ENCODE measurements at places on chromosomes 7 and 10.

DNA sequence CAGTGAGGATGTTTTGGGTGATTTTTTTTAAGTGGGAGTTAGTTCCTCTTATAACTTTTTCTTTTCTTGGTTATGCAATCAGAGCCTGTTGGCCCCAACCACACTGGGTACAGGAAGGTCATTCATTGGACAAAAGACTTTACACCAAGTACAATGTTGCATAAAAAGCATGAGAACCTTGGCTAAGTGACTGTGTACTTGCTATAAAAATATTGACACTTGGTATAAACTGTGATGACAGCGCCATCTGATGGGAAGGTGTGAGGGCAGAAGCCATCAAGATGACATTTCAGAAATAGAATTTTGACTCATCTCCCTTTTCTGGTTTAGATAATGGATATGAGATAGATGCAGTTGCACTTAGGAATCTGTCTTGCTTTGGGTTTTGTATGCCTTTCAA lies 126.4 kb upstream of the CCDC6 start:
- no peak for DNase-seq

DNA sequence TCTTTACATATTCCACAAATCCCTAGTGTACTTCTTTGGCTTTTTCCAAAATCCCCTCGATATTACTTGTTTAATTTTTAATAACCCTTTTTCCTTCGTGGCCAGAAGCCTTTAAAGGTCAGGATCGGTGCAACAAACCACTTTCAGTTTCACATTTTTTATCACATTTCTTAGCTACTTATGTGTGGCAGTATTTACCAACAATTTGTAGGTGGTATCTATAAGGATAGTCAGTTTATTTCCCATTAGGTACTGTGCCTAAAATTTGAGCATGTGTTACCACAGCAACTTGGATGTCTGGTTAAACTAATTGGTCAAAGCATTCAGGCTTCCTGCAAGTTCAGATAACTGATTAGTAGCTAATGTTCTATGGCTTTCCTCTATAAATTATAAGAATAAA lies 104.9 kb downstream of the CDK14 start:
- DNase-seq = no peak

- DNase-seq = no peak
Observed at GRCh38 chr7:116525298-116525912, 569 bp downstream of the CAV1 start.

GRCh38 chr7:146960773-146961391 lies 844.3 kb downstream of the CNTNAP2 start:
- no peak for DNase-seq

DNA sequence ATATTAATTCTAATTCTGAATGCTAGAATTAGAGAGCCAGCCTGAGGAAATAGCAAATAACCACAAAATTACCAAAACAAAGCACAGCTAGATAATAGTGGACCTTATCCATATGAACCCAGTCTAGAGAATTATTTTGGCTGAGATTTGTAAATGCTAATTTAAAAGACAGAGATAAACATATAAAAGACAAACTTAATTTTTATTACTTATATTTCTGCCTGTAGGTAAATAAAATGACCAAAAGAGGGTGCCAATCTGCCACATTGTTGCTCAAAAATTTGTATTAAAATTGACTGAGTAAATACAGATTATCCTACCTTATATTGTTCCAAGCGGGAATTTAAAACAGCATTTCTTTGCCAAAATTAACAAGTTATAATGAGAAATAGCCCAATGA lies 20.2 kb downstream of the RTKN2 start:
- DNase-seq = no peak

- DNase-seq = no peak
Observed at GRCh38 chr10:123287594-123288247, 133.5 kb downstream of the BUB3 start.

DNA sequence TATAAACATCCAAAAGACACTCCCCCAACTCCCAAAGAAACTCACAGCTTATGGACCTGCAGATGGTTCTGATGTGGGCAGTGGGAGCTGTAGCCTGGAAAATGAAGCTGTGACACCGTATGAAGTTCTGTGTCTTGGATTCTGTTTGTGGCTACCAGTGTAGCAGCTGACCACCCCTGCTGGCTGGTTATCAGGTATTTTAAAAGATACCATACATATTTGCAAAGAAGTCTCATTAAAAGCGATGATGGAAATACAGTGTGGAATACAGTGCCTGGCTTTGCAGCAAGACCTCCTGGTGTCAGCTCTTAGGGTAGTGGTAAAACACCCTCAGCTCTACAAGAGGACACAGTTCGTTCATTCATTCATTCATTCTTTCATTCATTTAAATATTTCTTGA lies 194.3 kb upstream of the PRKCQ start:
- no peak for DNase-seq
